ENCODE measurements at places on chromosomes 16 and 17.

DNA sequence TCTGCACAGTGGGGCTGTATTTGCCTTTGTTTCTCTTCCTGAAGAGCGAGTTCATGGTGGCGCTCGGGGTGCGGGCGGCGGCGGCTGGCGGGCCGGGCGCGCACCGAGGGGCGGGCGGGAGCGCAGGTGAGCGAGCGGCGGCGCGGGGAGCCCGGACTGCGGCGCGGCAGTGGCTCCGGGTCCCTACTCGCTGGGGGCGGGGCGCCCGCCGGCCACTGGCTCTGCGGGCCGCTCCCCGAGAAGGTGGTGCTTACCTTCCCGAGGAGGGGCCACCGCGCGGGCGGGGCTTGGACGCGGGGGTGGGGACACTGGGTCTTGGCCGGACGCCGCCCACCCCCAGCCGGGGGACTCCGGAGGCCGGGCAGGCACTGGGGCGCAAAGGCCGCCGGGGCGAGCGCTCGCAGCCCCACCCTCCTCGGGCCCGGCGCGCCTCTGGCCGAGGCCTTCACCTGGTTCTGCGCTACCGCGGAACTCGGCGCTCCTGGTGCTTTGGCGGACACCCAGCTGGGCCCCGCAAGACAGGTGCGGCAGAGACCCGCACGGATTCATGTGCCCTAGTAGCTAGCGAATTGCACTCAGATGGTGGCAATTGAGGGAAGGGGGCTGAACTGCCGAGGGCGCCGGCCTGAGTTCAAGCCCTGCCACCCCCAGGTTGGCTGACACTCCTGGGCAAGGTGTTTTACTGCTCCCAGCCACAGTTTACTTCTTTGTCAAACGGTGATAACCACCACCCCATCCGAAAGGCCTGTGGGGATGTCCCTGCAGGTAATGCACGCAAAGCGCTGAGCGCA, at the start of gene PPL:
Gene PPL, minus strand, starts transcription at position 158 of the 791 bp plus-strand sequence. Its CDS starts 103 bp downstream, at position 55.
- no peak for DNase-seq

GRCh38 chr16:86245895-86246294, 264.4 kb upstream of the FOXF1 start:
- DNase-seq, result no peak

DNA sequence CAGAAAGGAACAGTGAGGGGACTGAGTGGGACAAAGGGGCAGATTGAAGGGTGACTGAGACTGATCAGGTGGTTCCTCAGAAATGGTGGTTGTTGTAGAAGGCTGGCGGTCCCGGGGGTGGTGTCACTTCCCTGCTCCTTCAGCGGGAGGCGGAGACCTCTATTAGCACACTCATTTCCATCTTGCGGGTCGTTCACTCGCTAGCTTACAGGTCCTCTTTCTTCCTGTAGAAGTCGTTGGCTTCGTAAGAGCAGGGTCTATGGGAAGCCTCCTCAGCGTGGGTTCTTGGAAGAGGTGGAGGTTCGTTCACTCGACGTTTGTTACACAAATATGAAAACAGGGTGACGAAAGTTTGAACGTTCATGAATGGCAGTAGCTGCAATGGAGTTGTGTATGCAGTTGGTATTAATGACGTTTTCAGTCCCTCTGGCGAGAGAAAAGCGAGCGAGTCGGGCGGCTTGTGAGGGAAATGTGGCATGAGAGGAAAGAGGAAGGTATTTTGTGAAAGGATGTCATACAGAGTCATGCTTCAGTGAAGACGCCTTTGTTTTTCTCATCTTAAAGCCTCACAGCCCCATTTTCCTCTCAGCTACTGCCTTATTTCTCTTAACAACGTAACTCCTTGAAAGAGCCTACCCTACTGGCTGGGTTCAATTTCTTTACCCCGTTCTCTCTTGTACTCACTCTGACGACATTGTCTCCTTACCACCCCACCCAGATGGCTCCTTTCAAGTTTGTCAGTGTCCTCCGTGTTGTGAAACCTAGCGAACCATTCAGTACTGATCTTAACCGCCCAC, 667 bp downstream of the EFCAB13 start:
- DNase-seq, result peak; percentile 37

GRCh38 chr17:77877036-77877435, 81.5 kb upstream of the TNRC6C start:
- DNase-seq, result no peak

- DNase-seq, result no peak
These were observed 2.1 kb downstream of the SCARF1 start for GRCh38 chr17:1643293-1643998.

GRCh38 chr17:13601776-13602551, at the start of gene HS3ST3A1:
TSS of gene HS3ST3A1 (minus strand) at chr17:13601929. CDS start at chr17:13601129, 800 bp downstream.
- peak; percentile 89 for DNase-seq

- no peak for DNase-seq
These were observed 95.9 kb downstream of the KPNA2 start for GRCh38 chr17:68131456-68131855.

DNA sequence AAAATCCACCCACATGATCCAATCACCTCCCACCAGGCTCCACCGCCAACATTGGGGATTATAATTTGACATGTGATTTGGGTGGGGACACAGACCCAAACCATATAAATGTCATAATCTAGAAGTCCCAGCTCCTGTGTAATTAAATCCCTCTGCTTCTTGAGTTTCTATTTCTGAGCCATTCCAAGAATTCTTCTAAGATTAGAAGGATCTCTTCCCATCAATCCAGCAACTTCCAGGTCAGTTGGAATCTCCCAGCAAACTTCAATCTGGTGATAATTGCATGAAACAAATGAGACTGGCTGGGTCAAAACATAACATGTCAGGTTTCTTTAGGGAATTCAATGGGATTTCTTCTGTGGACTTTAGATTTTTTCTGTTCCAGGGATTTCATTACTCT, 127.8 kb upstream of the CDH5 start:
- DNase-seq, result no peak

DNA sequence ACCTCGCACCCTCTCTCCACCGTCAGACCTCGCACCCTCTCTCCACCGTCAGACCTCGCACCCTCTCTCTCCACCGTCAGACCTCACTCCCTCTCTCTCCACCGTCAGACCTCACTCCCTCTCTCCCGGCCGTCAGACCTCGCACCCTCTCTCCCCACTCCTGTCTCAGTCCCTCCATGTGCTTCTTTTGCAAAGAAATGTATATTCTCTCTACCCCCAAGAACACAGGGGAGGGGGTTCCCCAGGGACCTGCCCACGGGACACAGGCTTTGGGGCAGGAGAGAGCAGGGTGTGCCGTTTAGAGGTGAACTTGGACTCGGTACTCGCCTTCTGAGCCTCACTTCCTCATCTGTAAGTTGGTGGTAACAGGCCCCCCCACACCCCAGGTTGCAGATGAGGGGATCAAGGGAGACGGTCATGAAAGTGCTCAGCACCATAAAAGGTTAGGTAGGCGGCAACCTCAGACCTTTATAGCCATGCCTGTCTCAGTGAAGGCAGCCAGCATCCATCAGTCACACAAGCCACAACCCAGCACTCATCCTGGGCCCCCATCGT, 63.7 kb downstream of the RPH3AL start:
- DNase-seq, result no peak

- DNase-seq, result peak; percentile 75
These were observed 2.4 kb upstream of the ACSF2 start for GRCh38 chr17:50423553-50424159.

DNA sequence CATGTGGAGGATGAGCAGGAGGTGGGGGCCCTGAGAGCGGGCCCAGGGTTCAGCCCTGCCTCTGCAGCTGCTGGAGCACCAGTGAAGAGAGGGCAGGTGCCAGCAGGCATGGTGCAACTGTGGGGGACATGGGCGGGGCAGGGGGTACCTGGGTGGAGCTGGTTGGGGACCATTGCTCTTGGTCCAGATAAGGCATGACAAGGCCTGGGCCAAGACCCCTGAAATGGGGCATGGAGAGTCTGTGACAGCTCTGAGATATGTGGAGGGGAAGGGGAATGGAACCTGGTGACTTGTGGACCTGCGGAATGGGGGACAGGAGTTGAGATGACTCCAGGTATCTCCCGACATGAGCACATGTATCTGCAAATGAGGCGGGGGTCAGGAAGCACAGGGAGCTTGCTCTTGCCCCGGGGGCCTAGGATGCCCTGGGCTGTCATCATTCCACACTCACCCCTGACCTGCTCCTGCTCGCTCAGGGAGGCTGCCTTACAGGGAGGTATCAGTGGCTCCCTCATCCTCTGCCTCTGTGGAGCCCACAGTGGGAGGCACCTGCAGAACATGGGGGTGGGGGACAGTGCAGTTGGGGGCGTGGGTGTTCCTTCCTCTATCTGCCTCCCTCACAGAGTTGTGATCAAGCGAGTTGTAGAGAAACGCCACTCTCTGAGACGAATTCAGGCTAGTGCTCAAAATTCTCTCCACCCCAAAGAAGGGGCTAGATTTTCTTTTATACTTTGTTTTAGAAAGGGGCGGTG, 40.2 kb downstream of the TMEM235 start:
- DNase-seq, result no peak

- DNase-seq, result no peak
These were observed 82.6 kb upstream of the MPHOSPH6 start for GRCh38 chr16:82252582-82252981.

DNA sequence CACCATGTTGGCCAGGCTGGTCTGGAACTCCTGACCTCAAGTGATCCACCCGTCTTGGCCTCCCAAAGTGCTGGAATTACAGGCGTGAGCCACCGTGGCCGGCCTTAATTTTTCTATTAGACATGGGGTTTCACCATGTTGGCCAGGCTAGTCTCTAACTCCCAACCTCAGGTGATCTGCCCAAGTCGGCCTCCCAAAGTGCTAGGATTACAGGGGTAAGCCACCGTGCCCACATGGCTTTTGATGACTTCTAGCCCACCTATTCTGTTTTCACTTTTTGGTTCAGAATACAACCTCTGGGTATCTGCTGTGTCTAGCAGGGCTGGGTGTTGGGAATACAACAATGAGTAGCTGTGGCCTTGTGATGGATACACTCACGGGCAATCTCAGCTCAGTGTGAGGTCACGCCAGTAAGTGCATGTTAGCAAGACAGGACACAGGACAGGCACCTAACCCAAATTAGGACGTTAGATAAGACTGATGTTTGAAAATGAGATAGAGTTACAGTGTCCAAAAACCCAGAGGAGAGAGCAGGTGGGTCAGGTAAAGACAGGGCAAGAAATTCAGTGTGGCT, 14.1 kb upstream of the YWHAE start:
- no peak for DNase-seq

DNA sequence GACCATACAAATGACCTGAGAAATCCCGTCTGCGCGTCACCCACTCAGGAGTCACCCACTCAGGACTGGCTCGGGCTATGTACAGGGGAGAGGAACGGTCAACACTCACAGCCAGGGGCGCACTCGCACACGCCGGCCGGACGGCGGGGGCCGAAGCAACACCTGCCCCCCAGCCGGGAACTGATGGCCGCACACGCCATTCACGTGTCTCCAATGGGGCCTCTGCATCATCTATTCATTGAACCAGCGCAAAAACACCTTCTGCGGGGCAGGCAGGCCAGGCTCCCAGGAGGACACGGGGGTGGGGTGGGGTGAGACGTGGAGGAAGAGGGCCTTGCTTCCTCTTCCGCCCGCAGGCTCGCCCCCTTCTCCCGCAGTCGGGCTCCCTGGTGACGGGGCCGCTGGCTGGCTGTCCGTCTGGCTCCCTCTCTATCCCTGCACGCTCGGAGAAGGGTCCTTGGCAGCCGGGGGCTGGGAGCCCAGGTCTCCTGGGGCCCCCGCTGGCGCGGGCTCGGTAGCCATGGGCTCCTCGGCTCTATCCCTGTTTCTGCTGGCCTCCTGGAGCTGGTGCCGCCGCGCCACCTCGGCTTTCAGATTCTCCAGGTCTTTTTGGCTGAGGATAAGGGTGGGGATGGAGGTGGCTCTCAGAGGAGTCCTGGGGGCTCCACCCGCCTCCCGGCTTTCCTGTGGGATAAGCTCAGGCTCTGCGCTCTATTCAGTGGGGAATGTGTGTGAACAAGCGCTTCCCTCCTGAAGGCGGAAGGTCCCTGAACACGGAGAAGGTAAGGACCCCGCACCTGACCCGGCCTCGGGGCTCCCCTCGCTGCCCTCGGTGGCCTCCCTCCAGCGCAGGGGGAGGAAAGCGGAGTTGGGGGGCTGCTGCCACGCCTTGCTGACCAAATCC, 21.1 kb downstream of the CLUH start:
- no peak for DNase-seq

DNA sequence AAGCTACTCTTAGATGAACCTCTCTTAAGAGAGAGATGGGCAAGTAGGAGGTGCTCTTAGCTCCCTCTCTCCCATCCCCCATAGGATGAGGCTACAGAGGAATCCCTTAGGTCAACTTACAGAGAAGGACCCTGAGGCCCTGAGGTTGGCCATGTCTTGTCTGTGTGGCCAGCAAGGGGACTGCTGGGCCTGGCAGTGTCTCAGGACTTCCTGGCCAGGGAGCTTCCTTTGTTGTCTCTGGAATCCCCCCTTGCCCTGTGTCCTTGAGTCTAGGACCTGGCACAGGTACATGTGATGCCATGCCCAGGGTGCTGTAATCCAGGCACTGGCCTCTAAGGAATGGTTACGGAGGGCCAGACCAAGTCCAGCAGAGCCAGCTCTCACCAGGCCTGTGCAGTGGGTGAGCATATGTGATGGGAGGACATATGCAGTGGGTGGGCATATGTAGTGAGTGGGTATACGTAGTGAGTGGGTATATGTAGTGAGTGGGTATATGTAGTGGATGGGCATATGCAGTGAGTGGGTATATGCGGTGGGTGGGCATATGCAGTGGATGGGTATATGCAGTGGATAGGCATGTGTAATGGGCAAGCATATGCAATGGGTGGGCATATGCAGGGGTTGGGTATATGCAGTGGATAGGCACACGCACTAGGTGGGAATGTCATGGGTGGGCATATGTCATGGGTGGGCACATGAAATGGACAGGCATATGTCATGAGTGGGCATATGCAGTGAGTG, 20.3 kb upstream of the PECAM1 start:
- DNase-seq, result no peak

DNA sequence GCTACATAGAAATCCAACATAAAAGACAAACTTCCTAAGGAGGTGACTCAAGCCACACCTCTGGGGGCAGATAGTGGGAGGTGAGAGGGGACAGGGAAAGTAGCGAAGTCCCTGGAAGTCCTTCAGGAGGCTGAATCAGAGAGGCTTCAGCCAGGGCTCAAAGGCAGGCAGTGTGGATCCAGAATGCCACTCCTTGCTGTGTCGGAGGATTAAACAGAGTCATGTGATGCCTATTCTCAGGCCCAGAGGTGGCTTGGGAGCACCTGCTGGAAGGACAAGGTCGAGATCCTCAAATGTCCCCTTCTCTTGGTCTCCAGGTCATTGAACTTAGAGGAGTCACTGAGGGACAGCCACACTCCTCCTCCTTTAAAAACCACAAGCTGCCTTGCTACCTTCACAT, 391.1 kb downstream of the SOX9 start:
- no peak for DNase-seq

GRCh38 chr17:59746849-59747445, 39.5 kb downstream of the VMP1 start:
- DNase-seq, result peak; percentile 55

DNA sequence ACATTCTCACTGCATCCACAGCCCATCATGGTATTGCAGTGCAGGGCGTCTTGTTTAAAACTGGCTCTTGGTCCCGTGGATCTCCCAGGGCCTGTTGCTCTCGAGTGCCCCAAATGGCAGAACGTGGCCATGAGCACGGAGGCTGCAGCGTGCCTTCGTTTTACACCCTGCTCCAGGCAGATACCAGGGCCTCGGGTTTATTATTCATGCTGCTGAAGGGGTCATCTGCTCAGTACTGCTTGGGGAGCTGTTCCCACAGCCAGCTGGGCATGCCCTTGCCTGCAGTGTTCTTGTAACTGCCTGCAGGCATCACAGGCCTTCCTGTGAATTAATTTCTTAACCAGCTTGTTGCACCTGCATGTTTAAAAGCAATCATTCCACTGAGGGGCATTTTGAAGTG, 129.7 kb upstream of the CHMP6 start:
- peak; percentile 14 for DNase-seq

GRCh38 chr16:57564571-57565270, 22.3 kb downstream of the ADGRG5 start:
- DNase-seq, result peak; percentile 28

All from AG08395 (cell line).